NCI-H1694 (cell line): ENCODE measurements at places on chromosomes 3 and 15.

- DNase-seq = no peak
Measured at GRCh38 chr3:149366031-149366430, 11.4 kb downstream of the TM4SF1 start.

GRCh38 chr3:128315313-128315712 lies 151.4 kb downstream of the DNAJB8 start:
- no peak for DNase-seq

- no peak for DNase-seq
Measured at GRCh38 chr15:61752001-61752400, 308.2 kb downstream of the VPS13C start.

GRCh38 chr3:126398423-126399350 lies 4.0 kb downstream of the CFAP100 start:
- no peak for DNase-seq

GRCh38 chr15:38878926-38879325 lies 314.3 kb upstream of the RASGRP1 start:
- DNase-seq = no peak

- DNase-seq = no peak
Measured at GRCh38 chr3:38834110-38834509, 18.1 kb upstream of the SCN10A start.

- peak; percentile 9 for DNase-seq
Measured at GRCh38 chr3:11820531-11821041, 26.1 kb downstream of the TAMM41 start.

- DNase-seq = no peak
Measured at GRCh38 chr15:88932875-88933330, 19.7 kb upstream of the MFGE8 start.

GRCh38 chr3:184733181-184733580 lies 21.3 kb upstream of the MAGEF1 start:
- DNase-seq = no peak

GRCh38 chr3:61629442-61629841 lies 68.1 kb downstream of the PTPRG start:
- no peak for DNase-seq

- DNase-seq = no peak
Measured at GRCh38 chr15:31273258-31273941, 53.2 kb upstream of the KLF13 start.

DNA sequence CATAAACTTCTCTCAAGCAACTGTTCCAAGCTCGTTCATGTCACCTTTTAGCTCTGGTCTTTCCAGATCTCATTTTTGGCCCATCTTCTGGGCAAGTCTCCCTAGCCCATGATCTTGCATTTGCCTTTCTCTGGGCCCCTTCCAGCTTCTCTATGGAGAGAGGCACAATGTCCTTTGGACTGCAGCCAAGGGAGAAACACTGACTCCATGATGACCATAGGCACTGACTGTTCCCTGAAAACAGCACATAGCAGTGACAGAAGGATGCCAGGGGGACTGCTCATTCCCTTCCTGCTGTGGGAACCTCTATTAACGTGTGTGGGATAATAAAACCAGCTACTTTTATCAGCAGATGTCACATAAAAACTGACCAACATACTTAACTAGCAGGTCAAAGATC lies 60.3 kb downstream of the STRIT1 start:
- DNase-seq = no peak

GRCh38 chr3:190865419-190865818 lies 2.9 kb upstream of the GMNC start:
- DNase-seq = no peak

DNA sequence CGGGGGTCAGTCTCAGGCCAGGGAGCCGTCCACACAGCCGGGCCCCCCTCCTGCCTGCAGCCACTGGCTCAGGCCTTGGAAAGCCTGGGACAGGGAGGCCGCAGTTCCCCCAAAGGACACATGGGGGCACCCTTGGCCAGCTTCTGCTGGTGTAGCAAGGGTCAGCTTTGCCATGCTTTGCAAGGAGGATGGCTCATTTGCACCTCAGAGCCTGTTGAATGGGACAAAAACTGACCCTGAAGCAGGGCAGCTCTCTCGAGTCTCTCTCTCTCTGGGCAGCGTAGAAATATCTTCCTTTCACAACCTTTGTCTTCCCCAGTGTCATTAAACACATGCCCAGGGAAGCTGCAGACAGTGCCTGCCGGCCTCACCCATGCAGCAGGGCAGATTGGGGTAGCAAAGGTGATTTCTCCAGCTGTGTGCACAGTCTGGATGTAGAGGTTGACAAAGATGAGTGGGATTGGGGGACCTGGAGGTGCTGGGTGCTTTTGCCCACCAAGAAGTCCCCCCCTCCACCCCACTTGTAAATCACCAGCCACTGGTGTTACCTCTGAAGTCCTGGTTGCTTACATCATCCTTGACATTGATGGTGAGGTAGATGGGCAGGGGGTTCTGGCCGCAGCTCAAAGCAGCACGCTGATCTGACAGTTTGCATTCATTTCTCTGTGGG lies 17.4 kb upstream of the EHD4 start:
- peak; percentile 70 for DNase-seq

- no peak for DNase-seq
Measured at GRCh38 chr3:189883113-189883753, 237.5 kb downstream of the P3H2 start.

GRCh38 chr15:25170781-25171110 lies 216.0 kb downstream of the SNRPN start:
- no peak for DNase-seq

- DNase-seq = no peak
Measured at GRCh38 chr15:92095693-92096092, 242.2 kb downstream of the SLCO3A1 start.

DNA sequence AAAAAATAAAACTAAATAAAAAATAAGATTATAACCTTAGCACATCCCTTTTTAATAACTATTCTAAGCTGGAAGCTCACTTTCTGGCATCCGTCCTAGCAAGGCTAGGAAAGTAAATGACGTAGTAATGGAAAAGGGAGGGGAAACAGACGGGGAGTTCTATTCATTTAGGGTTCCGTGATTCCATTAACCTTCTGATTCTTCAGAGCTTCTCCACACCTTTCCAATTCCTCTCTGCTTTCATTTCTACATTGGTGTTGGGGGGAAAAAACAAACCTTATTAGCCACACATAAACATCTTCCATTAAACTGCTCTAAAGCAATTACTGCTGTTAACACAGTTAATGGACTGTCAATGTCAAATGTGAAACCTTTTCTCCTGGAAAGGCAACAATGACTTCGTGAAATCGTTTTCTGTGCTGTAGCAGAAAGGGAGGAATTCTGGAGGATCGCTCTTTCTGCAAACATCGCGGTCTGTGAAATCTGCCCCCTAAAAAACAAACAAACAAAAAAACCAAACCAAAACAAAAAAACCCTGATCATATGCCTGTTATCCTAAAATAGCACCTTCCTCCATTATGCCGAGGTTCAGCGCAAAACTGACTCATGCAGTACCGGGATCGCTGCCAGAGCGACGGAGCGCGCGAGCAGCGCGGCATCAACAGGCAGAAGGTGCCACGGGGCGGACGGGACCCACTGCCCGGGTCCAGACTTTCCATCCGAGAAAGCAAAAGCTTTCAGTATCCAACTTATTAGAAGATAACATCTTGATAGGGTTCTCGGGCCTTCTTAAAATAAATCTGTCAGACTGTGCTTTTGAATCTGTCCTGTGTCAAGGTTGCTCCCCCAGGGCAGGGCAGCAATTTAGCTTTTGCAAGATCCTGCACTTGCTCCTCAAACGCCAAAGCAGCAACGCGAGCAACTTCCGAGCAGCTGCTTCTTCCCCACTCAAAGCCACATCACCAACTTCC lies 156.2 kb downstream of the FGF12 start:
- peak; percentile 37 for DNase-seq

GRCh38 chr3:182105875-182106274 lies 394.1 kb downstream of the SOX2 start:
- no peak for DNase-seq

DNA sequence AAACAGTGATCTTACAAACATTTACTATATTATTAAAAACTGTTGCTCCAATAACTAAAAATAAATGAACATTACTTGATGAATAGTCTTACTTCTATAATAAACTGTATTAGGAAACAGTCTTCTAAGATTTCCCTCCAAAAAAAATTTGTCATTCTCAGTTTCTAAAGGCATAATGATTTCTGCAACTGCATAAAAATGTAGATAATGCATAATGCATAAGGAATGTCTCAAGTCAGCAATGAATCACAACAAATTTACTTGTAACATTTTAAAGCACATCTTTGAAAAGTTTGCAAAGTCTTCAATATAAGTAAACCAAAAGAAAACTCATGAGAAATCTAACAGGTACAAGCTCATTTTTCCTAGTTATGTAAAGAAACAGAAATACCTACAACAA lies 113.5 kb downstream of the VPS13C start:
- no peak for DNase-seq

DNA sequence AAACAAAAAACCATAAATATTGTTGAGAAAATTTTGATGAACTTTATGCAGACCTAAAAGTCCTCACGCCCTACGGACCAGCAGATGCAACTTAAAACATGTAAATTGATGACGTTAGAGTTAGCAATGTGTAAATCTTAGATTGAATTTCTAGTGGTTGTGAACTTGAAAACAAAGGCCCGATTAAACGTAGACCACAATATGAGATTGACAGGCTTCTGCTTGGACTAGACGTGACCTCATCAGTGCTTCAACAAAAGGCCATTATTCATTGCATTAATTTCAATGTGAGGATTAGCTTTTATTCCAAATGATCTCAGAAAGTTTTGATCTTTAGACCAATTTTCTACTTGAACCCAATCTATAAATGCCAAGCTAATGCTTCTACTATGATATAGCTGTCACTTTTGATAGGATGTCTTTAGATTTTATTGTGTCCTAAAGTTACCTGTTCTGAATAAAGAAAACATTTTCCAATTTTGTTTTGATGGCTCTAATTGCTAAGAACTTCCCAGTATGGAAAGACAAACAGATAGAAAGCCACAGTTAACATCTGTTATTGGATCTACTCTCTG lies 55.4 kb upstream of the SPPL2A start:
- no peak for DNase-seq

DNA sequence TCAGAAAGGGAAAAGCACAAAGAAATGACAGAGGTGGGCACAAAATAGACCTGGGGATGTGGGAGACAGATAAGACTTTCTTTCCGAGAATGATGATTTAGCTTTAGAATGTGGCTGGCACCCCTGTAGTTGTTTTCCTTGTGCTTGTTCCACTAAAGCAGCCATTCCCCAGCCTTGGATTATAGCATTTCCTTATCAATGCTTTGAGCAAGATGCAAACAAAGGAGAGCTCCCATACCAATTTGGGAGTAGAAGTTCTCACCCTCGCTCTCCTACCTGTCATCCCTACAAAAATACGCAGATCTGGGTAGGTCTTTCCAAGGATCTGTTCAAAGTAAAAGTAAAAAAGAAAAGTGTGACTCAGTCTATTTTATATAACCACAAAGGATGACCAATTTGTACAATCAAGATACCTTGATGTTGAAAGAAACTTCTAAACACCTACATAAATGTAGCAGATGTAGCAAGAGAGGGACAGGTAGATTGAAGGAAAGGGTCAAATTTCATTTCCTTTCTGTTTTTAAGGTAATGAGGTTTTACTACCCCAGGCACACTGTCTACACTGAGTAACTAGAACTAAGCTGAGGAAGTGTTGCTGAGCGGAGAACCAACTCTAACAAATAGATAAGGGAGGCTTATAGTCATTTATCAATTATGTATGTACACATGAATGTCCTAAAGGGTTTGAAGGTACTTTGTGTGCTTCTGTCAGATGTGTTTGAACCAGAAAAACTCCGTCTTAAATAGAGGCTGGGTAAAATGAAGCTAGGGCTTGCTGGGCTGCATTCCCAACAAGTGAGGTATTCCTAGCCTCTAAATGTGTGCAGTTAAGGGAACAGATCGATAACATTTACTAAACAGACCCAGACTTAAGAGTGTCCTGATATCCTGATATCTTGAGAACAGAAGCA lies 91.1 kb upstream of the LRRN1 start:
- no peak for DNase-seq

DNA sequence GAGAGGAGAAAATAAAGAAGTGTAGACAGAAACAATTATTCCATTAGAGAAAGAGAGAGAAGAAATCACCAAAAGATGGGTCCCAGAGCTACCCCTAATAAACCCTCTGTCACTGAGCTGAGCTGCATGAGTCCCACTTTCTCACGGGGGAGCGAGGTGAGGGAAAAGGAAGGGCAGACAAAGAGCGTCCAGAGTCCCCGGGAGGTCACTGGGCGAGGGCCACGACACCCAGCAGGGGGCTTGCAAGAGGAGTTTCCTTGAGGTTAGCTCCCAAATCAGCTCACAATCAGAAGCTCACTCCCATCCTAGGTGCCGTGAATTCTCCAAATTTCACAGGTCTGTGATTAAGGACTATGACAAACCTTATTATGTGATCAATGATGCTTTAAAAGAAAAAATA lies 62.3 kb downstream of the XXYLT1 start:
- no peak for DNase-seq

GRCh38 chr3:37249294-37249693 lies 74.9 kb upstream of the LRRFIP2 start:
- DNase-seq = no peak

DNA sequence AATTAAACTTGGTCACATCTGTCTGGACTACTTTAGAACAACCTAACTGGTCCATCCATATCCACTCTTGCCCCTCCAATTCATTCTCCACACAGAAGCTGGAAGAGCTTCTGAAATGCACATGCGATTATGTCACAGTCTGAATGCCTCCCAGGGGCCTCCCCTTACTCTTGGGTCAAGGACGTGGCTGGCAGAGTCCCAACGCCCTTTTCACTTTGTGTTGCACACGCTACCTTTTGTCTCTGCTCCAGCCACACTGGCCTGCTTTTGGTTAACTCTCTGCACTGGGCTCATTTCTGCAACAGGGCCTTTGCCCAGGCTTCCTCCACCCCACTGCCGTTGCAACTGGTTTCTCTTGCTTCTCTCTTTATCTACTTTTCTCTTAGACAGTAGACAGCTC lies 245.2 kb downstream of the IL20RB start:
- no peak for DNase-seq

GRCh38 chr3:45143673-45144671 lies 2.2 kb downstream of the CDCP1 start:
- no peak for DNase-seq

- no peak for DNase-seq
Measured at GRCh38 chr3:115861166-115861733, 237.9 kb downstream of the GAP43 start.

- DNase-seq = no peak
Measured at GRCh38 chr15:31262901-31263671, 63.5 kb upstream of the KLF13 start.

- DNase-seq = no peak
Measured at GRCh38 chr3:150149651-150150051, 179.0 kb upstream of the PFN2 start.
